ENCODE measurements at places on chromosomes 2 and 18.

DNA sequence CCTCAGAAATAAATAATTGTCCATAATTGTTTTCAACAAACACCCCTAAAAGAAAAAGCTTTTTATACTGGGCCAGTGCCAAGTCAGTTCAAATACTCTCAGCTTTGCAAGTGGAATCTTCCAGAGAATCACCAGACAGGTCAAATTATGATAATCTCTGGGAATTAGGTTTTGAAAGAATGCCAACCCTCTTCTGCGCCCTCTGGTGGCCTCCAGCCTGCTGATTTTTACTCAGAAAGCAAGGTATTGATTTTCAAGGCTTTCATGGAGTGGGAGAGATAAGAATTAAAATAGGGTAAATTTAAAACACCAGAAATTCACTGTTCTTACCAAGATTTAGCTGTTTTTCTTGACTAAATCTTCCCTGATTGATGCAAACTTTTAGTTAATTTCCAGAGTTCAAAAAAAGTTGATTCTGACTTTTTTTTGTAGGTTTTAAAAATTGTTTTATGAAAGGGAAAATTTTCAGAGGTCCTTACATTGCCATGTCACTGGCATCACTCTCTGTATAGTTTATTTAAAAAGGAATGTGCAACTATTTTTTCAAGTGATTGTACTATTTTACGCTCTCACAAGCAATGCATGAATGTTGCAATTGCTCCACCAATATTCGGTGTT lies 282.9 kb upstream of the TNP1 start:
- DNase-seq: no peak

DNA sequence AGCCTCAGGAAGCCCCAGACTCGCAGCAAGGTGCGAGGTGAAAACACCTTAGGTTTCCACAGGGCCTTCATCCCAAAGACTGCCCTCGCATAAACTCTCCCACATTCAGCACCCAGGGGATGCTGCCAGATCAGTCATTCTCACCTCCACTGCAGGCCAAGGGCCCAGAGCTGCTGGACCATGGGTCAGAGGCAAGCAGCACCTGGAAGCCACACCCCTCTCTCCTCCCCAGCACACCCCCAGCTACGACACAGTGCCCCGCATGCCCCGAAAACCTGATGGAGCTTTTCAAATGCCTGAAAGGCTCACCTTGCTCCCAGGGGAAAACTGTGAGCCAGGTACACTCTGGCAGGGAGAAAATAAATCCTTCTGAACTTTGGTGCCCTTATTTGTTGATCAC lies 31.9 kb upstream of the LDLRAD4 start:
- no peak for DNase-seq

DNA sequence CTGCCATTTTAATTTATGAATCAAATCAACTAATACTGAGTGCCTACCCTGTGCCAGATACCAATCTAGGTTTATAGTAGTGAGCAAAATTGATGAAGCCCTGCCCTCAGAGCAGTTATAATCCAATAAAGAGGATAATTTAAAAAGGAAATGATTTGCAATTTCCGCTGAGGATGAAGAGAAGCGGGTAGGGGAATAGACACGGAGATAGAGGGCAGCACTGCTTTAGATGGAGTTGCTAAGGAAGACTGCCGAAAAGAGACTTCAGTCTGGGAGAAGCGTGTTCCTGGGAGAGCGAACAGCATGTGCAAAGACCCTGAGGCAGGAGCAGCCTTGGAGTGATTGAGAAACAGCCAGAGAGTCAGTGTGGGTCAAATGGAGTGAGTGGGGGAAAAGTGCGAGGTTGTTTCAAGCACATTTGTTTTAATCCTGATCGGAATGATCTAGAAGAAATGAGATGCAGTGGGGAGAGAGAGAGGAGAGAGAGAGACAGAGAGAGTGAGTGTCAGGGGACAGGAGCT lies 12.4 kb downstream of the LAMA3 start:
- no peak for DNase-seq

DNA sequence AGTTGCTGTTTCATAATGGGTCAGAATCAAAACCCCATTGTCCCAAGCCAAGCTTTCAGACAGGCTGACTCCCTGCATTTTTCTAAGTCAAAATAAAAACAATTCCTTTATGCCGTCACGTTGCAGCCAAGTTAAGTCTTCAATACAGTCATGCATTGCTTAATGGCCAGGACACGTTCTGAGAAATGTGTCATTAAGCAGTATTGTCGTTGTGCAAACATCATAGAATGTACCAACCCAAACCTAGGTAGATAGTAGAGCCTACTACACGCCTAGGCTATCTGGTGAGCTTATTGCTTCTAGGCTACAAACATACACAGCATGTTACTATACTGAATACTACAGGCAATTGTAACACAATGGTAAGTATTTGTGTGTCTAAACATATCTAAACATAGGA lies 160.4 kb upstream of the FOSL2 start:
- no peak for DNase-seq

- DNase-seq: no peak
Measured at GRCh38 chr18:2412996-2413751, 158.1 kb downstream of the METTL4 start.

GRCh38 chr2:216426166-216426777 lies 14.0 kb downstream of the SMARCAL1 start:
- no peak for DNase-seq

GRCh38 chr2:224780106-224780505 lies 63.9 kb upstream of the CCDC195 start:
- DNase-seq: no peak

DNA sequence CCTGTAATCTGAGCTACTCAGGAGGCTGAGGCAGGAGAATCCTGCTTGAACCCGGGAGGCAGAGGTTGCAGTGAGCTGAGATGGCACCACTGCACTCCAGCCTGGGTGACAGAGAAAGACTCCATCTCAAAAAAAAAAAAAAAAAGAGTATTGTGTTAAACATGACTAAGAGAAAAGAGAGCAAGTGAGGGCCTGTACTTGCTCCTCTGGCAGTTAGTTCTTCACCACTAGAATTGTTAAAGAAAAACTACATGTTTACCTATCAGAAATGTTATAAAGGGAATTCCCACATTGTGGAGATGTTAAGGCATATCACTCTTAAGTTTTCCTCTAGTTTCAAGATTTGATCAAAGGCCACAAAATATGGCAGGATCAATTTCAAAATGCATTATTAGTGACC lies 75.4 kb upstream of the LRATD1 start:
- no peak for DNase-seq

DNA sequence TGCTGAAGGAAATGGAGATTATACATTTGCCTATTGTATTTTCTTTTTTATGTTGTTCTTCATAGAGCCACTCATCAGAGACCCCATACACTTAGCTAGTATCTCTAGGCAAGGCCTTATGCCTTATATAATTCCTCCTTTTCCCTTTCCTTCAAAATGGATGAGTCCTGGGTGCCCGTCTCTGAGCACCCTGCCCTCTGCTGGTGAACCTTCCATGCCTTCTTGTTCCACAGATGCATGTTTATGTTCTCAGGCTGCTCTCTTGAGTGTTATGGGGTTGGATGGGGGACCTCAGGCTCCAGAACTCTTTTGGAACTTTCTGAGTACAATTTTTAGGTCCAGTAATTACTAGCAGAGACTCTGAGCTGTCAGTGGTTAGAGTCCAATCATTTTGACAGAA lies 368.6 kb upstream of the SPRED2 start:
- no peak for DNase-seq

DNA sequence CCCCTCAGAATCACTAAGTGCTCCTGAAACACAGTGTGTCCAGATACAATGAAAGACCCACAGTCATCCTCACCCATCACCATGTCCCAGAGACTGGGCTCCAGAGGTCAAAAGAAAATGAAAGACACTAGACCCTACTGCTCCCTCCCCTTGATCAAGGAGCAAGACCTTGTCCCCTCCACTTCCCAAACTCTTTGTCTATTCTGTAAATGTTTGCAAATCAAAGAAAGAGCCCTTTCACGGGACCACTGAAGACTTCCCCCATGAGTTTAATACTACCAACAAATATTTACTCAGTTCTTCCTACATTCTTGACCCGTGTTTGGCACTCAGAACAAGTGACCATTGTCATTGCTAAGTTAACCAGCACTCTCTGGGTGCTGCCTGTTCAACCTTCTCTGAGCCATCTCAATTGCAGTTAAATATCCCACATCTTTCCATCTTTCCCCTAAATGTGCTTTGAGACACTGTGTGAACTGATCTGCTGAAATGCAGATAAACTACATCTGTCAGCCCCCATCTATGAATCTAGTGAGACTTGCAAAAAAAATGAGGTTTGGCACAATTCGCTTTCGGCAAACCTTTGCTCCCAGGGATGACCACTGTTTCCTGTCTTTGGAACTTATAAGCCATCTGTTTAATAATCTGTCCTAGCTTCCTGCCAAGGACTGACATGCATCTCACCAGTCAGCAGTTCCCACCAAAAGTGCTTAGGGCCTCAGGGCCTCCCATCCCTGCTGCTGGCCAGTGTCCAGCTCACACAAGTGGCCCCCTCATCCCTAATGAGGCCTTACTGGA lies 170.3 kb downstream of the GFPT1 start:
- no peak for DNase-seq

DNA sequence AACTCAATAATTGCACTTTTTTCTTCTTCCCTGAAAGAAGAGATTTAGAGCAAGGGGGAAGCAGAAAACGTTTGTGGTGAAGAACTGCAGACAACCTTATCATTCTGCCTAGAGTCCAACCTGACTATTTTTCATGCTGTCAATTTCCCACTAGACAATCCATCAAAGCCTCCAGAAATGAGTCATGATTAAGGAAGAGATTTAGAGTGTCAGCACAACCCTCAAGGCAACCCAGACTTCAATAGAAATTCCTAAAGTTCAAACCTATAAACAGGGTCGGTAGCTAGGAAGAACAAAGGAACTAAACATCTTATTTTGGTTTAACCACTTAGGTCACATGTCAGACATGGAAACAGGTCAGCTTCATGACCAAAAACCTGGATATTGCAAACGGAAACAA lies 86.9 kb downstream of the SLC25A12 start:
- DNase-seq: no peak
